Hematopoietic multipotent progenitor cell treated with erythropoietin and hydrocortisone succinate and interleukin-3 and kit ligand, for 4 days (in vitro differentiated cells): ENCODE measurements at places on chromosomes 4 and X.
A peak's percentile ranks its signal among the peaks of the same experiment; 100 is the strongest.

DNA sequence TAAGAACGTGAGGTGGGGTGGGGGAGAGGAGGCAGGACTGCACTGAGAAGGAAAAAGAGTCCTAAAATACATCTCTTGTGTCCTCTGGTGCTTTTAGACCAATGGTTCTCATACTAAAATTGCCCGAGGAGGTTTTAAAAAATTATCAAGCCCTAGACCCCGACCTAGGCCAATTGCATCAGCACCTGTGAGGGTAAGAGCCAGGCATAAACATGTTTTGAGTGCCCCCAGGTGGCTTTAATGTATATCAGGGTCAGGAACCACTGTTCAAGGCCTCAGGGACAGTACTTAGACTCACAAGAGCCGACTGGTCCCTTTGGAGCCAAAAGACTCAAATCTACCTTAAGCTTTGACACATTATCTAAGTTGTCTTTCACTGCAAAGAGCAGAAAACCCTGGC, 37.5 kb upstream of the TMEM150C start:
- DNase-seq: peak; percentile 52

DNA sequence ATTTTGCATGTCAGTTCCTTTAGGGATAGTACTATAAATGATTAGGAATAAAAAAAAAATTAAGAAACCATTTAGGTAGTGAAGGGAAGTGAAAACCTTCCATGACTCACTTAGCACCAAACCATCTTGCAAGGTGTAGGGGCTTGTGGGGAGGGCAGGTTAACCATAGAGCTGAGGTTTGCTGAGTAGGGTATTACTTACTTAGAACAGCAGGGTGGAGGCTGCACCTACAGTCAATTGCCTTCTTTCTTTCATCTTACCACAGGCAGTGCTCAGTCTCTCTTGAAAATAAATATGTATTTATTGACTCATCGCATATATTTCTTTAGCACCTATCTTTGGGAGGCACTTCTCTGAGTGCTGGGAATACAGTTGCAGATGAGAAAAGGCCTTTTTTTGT, 104.9 kb upstream of the GIMD1 start:
- DNase-seq: no peak

DNA sequence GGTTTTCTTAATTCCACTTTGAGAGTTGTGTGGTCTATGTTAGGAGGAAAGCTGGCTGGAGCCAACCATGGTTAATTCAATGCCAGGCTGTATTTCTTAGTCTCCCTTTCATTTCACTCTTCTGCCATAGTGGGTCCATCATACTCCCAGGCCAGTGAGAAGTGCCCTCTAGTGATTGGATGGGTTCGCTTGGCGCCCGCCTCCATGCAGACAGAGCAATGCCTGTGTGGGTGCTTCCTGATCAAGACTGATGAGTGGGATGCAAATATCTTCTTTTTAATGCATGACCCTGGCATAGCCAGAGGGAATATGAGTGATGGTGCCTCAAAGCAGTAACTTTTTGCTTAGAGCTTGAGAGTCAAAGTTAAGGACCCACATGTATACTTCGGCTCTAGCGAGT, 6.4 kb downstream of the BMX start:
- no peak for DNase-seq

DNA sequence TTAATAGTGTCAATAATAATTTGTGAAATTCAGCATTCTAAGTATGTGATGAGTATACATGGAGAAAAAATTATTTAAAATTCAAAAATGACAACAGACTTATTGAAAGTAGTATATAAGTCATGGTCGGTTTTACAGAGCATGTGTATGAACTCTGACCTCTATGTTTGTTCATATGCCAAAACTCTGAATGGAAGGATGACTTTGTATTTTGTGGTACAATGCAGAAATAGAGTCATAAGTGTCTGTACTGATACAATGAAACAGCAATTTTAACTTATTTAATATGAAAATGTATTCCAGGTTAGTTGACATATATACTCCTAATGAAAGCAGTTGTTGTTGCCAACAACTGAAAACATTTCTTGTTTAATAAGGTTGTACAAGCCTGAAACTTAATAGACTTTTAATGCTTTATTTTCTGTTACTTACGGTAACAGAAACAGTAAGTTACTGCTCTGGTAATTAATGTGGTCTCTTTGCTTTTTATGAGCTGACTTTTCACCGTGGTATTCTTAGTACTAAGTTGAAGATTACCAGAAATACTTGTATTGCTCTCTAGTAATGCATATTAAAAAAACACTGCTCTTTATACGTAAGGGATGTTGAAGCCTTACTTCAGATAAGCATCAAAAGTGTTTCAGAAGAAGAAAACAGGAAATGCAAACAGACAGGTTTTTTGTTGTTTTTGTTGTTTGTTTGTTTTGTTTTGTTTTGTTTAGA, 1.9 kb downstream of the UBE2K start:
- DNase-seq: peak; percentile 77

DNA sequence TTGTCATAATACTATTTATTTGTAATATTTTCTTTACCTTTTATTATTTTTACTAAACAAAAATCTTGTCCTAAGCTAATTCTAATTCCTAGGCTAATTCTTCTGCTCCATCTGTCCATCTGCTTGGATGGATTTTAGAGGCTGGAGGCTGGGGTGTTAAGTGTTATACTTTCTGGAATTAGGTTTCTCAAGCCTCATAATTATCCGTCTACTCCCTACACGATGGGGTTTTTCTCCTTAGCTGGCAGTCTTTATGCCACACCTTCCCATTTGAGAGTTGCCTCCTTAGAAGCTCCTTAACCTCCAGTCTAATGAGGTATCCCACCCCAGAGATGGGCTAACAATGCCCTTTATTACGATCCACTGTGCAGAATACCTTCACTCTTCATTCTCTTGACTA, 37.6 kb upstream of the LGI2 start:
- no peak for DNase-seq

- DNase-seq: peak; percentile 15
Observed at GRCh38 chr4:169033660-169034059, 23.6 kb upstream of the CBR4 start.

DNA sequence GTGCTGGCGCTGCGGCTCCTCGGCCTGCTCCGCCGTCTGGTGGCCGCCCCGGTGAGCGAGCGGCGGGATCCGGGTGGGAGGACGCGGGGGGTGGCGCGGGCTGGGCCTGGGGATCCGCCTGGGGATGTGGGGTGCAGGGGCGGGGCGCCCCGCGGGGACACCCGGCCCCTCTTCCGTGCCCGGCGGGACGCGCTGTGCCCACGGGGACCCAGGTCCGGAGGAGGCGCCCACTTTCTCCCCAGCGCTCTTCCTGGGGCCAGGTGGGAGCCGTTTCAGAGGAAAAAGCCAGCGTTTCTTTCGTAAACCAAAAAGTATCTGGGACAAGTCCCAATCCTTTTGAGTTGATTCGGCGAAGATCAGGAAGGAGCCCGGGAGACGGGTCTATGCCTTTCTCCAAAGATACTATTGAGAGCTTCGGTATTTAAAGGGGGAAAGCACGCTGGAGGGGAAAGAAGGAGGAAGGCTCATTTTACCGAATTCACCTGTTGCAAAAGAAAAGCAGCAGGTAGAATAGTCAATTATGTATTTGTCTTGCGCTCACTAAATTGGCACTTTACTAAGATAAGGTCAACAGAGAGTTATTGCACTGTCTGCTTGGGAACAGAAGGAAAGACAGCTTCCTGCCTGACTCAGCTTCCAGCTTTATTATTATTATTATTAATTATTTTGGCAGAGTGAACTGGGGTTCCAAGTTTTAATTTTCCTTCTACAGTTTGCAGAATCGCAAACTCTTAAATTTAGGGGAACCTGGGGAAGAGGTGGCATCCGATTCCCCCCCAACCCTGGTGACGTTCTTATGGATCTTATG, 81.5 kb upstream of the CD99 start:
- no peak for DNase-seq

- DNase-seq: peak; percentile 44
Observed at GRCh38 chr4:25879991-25880651, 17.3 kb upstream of the SEL1L3 start.

DNA sequence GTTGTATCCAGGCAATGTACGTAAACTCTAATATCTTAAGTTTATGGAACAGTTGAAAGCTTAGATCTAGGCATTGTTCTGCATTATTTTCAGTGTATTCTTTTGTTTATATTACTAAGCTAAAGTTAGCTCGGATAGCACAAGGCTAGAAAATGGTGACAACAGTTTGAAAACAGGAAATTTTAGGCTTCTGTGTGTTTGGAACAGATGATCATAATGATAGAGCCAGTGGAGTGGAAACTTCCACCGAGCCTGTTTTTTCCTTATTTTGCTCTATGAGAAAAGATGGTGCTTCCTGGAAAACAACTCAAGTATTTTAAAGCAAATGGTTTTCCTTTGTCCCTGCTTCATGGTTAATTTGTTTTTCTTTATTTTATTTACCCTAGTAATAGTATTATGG, 70.8 kb downstream of the GAB1 start:
- peak; percentile 27 for DNase-seq

DNA sequence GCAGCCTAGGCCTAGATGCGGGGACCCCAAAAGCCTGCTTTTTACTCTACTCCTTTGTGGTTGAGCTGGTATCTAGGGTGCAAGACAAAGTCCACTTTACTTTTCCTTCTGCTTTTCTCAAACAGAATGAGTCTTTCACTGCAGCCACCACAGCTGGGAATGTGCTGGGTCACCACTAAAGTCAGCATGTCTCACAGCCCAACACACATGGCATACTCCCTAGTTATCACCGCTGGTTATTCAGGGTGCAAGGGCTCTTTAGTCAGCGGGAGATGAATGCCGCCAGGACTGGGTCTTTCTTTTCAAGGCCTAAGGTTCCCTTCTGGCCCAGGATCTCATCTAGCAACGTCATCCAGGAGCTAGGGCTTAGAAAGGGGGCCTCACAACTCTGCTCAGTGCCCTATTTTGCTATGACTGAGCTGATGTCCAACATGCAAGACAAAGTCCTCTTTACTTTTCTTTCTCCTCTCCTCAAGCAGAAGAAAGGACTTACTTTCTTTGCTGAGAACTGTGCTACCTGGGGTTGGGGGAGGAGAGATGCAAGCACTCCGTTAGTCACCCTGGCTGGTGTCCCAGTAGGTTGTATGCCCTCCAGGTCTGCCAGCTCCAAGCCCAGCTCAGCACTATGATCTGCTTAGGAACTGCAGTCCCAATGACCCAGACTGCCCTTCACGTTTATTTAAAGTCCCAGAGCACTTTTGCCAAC, 22.9 kb upstream of the STPG2 start:
- no peak for DNase-seq

- DNase-seq: no peak
Observed at GRCh38 chr4:109462802-109463201, 29.2 kb downstream of the SEC24B start.

DNA sequence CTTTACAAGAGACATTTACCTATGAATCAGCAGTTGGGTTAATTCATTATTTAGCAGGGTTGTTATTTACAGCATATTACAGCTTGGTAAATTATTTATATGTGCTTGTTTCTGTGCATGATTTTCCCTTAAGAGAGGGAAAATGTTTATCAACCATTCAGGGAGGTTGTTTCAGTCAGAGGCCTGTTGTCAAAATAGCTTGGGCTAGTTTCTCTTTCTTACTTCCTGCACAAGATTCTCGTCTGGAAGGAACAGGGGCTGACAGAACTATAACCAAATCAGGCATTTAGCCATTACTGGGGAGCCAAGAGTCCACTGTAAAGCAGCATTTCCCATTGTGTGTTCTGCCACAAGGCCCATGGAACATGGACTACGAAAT, 135.8 kb downstream of the HS6ST2 start:
- DNase-seq: no peak

GRCh38 chr4:40289366-40290188, 45.6 kb upstream of the CHRNA9 start:
- peak; percentile 68 for DNase-seq

DNA sequence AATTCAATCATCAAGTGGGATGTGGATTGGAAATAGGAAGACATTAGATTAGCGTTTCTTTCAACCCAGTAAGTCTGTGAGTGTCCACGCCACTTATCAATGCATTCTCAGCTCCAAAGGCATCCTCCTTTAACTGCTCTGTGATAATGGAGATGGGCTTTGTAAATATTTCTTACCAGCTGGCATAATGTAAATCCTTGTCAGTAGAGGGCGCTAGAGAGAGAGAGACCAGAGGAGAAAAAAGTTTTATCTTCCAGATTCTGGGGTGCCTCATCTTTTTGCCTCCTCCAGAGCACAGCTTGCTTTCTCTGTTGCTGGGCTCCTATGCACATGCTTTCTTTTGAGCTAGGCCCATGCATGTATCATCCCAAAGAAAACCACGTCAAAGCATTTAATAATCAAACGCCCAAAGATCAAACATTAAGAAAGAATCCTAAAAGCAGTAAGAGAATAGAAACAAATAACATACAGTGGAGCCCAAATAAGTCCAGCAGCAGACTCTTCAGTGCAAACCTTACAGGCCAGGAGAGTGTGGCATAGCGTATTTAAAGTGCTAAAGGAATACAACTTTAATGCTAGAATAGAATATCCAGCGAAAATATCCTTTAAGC, 9.6 kb upstream of the MTMR1 start:
- peak; percentile 81 for DNase-seq

- no peak for DNase-seq
Observed at GRCh38 chr4:23789762-23790161, 100.1 kb downstream of the PPARGC1A start.

DNA sequence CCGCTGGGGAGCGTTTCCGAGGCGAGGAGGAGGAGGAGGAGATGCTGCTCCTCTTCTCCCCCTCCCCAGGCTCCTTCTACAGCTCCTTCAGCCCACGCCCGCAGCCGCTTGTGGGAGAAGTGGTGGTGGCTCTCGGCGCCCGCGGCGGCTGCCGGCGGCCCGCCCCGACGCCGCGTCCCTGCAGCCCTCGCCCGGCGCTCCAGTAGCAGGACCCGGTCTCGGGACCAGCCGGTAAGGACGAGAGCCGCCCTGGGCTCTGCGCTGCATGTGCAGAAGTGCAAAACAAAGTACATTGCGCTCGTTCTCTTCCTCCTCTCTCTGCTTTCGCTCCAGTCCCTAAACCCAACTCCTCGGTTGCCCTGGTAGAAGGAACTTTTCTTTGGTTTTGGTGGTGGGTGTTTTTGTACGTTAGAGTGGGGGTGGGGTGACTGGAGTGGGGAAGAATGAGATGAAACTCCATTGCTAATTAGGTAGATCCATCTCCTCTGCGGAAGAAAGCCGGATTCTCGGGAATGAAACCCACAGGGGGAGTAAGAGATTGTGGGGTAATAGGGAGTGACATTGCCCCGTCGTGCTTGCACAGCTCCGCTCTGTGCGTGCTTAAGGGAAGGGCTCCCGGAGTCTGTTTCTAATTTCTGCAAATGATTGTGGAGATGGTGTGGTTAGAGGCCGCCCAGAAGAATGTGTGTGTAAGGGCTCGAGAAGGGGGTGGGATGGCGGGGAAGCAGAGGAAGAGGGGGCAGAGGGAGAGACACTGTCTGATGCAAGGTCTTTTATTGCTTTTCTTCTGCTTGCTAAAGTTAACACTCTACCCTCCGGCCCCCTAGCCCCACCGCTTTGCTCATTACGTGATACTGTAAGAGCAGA, 677 bp downstream of the PTPN13 start:
- peak; percentile 70 for DNase-seq

- DNase-seq: no peak
Observed at GRCh38 chr4:71907782-71908181, 123.9 kb upstream of the GC start.

- DNase-seq: peak; percentile 76
Observed at GRCh38 chr4:119314356-119314755, 7.6 kb downstream of the FABP2 start.

GRCh38 chrX:3479026-3479425, 132.6 kb upstream of the MXRA5 start:
- no peak for DNase-seq
